Skin of body (tissue), 3 donors: ENCODE measurements at places on chromosomes 16 and 17. TPM values are rescaled to one million over a fixed set of nuclear protein-coding genes. Genes with fewer than 3 reads are reported as not detected.

The CD300LG gene
- total RNA-seq = 2.5 TPM

DNA sequence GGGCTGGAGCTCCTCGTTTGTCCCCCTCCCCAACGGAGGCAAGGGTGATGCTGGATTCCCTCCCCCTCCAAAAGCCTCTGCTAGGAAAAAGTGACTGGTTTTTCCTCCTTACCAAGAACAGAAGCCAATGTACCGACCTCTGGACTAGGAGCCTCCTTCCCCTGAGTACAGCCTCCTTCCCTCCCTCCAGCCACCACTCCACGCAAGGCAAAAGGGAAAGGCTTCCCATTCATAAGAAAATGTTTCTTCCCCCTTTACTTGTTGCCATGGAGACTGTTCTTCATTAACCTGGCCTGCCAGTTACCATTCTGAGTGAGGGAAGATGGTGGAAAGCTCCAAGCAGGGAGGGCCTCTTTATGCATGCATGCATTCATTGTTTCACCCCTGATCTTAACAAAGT lies 4.3 kb upstream of the PIMREG start:
- DNase-seq = no peak

DNA sequence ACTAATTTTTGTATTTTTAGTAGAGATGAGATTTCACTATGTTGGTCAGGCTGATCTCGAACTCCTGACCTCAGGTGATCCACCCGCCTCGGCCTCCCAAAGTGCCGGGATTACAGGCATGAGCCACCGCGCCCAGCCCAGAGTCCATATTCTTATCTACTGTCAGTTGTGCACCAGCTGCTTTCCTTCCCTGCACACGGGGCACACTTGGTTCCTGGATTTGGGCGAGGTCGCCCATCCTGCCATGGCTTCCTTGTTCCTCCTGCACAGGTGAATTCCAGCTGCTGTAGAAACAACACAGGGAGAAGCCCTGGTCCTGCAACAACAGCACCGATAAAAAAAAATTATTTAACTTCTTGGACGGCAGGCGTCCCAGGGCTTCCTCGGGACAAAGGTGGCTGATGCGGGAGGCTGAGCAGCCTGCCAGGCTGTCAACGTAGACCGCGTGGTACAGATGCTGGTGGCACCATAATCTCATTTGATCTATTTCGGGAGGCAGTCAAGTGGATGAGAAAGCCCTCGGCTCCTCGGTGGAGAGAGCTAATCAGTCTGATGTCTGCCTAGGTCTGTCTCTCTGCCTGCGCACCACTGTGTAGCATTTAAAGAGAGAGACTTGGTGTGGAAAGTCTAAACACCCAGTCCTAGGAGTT lies 19.1 kb downstream of the RGS9 start:
- DNase-seq = no peak

DNA sequence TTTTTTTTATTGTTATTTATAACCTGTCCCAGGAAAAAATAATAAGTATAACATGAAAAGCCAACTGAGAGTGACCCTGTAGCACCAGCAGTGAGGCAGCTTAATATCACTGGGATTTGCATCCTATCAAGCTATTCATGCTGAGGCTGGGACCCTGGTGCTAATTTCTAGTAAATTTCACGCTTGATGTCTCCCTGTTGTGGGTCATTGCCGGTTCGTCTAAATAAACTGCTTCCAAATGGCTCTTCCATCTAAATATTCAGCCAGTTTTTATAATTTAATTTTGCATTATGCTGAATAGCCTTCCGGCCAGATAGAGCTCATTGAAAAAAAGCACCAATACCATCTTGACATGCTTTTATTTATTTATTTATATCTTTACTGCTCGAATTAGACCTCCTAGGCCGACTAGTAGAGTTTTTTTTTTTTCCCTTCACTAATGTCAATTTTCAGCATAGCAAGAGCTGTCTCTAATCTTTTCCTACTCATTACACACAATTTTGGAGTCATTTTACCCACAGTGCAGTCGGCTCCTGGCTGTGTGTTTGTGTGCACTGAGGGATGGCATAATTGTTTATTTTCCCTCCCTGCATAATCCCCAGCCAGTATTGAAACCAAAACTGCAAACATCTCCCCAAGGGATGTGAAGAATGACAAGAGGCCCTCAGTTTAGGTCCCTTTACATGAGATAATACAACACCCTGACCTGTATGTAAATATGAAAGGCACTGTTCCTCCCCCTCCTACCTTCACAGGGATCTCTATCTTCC lies 168.8 kb downstream of the AATF start:
- DNase-seq = no peak

GRCh38 chr17:44928950-44929720 lies 13.8 kb upstream of the GFAP start:
- no peak for DNase-seq

GRCh38 chr17:42193969-42194899 lies at the start of gene GHDC:
Gene GHDC (minus strand): TSS chr17:42194494. CDS start chr17:42193581, 913 bp downstream.
- peak; percentile 56 for DNase-seq

DNA sequence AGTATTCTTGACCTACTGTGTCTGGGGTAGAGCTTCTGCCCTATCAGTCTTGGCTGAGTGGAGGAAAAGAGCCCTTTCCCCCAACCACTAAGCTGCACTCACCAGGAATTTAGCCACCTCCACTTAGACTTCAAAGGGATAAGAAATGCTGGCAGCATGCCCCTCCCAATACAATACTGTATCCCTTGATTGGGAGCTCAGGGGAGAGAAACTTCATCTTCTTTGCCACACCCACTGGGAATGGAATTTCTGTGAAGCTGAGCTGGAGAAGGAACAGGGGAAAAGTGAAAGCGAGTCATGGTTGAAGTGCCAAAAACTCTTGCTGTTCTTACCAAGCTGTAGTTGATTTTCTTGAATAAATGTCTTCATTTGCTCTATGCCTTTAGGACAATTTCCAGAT lies 68.8 kb downstream of the CEP112 start:
- no peak for DNase-seq
